ENCODE measurements at places on chromosomes 7 and 10.
A peak's percentile ranks its signal among the peaks of the same experiment; 100 is the strongest.

DNA sequence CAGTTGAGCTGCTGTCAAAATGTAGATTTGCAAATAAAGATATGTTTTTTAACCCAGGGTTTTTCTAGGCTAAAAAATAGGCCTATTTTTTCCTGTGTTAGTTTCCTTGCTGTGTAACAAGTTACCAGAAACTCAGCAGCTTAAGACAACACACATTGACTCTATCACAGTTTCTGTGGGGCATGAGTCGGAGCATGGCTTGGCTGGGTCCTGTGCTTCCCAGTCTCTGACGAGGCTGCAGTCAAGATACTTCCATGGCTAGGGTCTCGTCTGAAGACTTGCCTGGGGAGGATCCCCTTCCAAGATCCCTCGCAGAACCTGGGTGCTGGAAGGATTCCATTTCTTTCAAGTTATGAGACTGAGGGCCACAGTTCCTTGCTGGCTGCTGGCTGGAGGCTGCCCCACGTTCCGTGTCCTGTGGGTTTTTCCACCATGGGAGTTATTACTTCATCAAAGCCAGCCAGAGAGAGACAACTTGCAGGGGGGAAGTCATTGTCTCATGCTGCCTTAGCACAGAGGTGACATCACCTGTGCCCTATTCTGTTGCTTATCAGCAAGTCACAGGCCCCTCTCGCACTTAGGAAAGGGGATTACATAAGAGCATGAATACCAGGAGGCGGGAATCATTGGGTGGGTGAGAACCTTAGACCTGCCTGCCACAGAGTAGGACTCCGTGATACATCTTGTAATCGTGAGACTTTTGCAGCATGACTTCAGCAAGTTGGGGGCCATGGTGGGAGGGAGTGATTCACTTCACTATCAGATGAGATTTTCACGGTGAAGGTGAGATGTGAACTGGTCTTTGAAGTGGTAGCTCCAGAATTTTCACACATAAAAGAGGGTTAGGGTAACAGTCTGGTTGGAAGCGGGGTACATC lies 77.9 kb downstream of the CCNY start:
- peak; percentile 27 for DNase-seq

DNA sequence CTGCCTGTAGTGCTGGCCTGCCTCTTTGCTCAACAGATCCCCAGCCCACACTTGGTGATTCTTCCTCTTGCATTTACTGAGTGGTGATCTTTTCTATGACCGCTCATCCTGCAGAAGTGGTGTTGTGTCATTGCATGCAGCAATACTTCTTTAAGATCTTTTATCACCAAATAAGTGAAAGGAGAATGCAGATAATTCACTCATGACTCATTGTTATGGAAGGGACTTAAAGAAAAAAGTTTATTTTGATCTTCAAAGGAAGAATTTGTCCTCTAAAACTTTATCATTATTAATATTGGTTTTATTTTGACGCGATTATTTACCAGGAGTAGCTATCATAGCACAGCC lies 489.1 kb upstream of the CELF2 start:
- no peak for DNase-seq

GRCh38 chr10:88104223-88104622 lies 240.8 kb downstream of the PTEN start:
- DNase-seq, result no peak

DNA sequence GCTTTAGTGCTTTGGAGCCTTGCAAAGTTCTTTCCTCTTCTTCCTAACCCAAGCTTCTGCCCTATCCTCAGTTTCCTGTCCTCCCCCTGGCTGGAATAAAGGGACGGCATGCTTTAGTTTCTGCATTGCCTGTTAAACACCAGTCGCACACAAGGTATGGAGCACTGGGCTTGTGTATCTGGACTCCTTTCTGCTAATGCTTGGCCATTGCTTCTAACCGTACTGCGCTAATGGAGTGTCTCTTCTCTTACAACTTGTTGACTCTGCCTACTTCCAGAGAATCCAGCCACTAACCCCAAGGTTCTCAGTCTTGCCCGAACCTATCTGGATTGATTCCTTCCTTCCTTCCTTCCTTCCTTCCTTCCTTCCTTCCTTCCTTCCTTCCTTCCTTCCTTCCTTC lies 120.6 kb downstream of the REEP3 start:
- DNase-seq, result no peak

DNA sequence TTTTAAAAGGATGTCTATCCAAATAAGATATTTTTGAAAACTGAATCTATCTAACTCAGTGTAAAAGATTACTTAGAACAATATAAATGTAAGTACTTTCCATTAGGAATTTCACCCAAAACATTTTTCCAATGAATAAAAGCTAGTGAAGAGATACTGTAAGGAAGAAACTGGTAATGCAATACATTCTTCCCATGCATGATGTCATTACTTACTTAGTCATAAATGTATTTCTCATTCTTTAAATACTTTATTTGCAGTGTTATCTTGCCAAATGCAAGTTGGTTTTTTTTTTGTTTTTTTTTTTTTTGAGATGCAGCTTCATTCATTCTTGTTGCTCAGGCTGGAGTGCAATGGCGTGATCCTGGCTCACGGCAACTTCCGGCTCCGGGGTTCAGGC lies 265.6 kb downstream of the PHF14 start:
- DNase-seq, result no peak

DNA sequence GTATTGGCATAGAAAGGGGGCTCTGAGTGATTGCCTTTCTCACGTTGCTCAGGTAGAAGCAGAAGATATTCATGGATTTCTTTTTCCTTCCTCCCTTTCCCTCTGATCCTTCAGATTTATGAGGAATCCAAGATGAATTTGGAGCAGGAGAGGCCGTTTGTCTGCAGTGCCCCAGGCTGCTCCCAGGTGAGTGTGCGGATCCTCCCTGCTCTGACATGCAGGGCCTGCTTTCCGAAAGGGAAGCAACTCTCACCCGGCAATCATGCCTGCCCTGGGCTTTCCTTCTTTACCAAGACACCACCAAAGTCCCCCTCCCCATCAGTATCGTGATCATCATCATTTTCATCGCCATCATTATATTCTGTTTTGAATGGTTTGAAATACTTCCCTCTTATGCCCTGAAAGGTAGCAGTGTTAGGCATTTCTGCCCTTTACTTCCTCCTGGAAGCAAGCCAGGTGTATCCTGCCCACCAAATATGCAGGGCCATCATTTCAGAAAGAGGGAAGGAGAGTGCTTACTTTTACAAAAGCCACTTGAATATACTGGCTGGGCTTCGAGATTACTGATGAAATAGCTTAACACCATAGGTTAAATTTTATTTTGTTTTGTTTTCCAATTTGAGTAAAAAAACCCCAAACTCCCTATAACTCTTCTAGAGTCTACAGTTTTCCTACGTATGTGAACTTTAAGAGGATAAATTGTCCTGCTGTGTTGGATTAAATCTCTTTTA lies 75.9 kb downstream of the CREB5 start:
- DNase-seq, result no peak

DNA sequence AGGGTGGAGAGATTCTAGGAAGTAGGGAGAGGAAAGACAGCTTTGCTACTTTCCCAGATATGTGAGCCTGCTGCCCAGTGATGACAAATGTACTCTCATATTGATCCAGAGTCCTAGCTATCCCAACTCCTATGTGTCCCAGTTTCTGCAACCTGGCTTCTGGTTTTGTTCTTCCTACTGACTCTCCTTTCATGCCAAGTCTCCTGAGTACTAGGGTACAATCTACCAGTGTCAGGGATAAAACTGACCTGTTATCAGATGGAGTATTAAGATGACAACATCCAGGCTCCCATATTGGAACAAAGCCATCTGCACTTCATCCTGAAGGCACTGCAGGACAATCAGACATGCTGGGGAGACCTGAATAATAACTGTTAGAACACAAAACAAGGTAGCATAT lies 233.7 kb upstream of the PHYHIPL start:
- no peak for DNase-seq

GRCh38 chr10:88121361-88121760 lies 257.9 kb downstream of the PTEN start:
- DNase-seq, result no peak

- no peak for DNase-seq
Observed at GRCh38 chr7:92595281-92595680, 5.1 kb upstream of the FAM133B start.

- DNase-seq, result no peak
Observed at GRCh38 chr10:34327184-34327583, 487.9 kb downstream of the PARD3 start.

GRCh38 chr7:53315981-53316380 lies 280.5 kb downstream of the POM121L12 start:
- no peak for DNase-seq

DNA sequence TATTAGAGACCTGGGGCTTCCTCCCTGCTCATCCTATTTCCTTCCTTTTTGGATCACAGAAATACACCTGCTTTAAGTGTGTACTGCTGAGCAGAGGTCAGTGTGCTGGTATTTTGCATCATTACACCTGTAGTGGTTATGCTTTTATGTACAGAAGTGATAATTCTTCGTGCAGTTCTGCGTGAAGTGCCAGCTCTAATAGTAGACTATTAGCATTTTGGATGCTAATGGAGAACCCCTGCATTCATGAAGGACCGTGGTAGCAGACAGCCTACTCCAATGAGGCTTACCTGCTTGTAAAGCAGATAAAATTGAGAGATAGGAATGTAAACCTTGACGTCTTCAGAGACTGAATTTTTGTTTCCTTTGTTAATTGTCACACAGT lies 114.3 kb downstream of the CDK14 start:
- DNase-seq, result no peak

DNA sequence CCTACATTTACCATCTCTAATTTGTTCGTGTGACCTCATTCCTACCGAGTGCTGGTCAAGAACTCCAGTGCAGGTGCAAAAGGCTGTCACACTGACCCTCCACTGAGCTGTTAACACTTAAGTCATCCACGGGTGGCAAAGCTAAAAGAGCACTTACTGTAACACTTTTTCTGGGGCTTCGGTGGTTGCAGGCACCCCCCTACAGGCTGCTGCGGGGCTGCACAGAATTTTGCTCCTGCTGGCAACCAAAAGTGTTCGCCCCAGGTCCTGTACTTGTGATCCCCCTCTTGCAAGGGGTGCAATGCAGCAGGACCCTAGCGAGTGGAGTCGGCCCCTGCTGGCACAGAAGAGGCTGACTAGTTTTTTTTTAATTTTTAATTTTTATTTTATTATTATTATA lies 298.9 kb upstream of the CNTNAP2 start:
- no peak for DNase-seq

DNA sequence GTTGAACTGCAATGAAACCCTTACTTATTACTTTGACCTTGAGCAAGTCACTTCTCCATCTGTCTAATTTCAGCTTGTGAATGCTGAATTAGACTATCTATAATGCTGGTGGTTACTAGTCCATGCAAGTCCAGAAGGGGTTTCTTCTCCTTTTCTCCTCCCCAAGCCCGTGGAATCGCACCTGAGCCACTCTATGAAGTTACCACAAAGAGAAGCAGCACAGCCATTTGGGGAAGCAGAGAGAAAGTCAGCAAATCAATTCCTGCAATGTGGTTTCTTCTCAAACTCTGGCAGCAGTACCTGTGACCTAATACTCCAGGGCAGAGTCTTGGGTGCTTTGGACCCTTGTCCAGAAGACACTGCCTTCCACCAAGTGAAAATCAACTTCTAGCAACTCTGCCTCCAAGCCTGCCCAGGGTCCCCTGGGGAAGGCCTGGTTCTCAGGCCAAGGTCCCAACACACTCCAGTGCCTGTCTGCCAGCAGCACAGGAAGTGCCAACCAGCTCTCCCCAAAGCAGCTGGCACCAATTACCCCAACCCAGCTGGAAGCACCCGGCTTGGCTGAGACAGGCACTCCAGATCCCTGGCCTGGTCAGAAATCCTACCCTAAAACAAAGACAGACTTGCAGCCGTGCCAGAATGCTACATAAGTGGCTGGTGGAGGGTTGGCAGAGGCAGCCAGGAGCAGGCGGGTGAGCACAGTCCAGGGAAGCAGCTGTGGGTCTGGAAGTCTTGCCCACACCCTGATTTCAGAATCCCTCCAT lies 200.3 kb downstream of the LSM5 start:
- no peak for DNase-seq

GRCh38 chr10:68501691-68502090 lies 25.6 kb downstream of the SLC25A16 start:
- no peak for DNase-seq

- DNase-seq, result no peak
Observed at GRCh38 chr7:105600720-105601550, 19.6 kb upstream of the EFCAB10 start.

- no peak for DNase-seq
Observed at GRCh38 chr7:150850273-150850672, 2.0 kb upstream of the AOC1 start.

GRCh38 chr10:6195376-6195775 lies 7.4 kb upstream of the PFKFB3 start:
- DNase-seq, result no peak

GRCh38 chr7:132561763-132562162 lies 14.5 kb downstream of the PLXNA4 start:
- no peak for DNase-seq

- DNase-seq, result no peak
Observed at GRCh38 chr10:3682745-3683144, 102.3 kb downstream of the KLF6 start.

DNA sequence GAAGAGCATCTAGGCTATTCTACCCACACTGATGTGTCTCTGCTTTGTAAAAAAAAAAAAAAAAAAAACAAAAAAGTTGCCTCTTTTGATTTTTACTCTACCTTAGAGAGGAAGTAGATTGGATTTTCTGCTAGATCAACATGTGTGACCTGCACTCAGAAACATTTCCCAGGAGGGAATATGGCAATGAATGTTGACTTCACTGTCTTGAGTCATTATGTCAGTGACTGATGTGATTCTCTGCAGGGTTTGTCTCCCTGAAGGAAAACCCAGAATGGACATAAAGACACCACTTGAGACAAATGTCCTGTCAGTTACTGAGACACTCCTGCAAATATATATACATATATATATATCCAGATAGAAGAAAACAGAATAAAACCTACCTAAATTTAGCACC lies 370.3 kb downstream of the BMPER start:
- no peak for DNase-seq

DNA sequence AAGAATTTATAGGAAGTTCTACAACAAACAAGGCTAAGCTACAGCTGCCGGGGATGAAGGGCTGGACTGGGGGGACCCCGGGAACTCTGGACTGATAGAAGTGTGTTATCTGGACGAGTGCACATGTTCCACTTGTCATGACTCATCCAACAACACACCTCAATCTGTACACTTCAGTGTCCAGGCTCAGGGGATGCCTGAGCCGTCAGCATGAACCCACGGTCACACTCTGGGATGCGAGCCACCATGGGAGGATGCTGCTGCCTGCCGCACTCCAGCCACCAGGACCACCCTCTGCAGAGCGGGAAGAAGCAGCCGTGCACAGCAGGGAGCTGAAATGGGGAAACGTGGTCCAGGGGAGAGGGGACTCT lies 67.5 kb downstream of the MAD1L1 start:
- DNase-seq, result no peak
